Endothelial cell of umbilical vein (primary cell): ENCODE measurements at places on chromosomes 16 and 17.

GRCh38 chr17:7107012-7107754 lies 7.4 kb downstream of the ASGR2 start:
- no peak for DNase-seq

- DNase-seq = no peak
Observed at GRCh38 chr17:1498233-1498632, 5.7 kb upstream of the MYO1C start.

DNA sequence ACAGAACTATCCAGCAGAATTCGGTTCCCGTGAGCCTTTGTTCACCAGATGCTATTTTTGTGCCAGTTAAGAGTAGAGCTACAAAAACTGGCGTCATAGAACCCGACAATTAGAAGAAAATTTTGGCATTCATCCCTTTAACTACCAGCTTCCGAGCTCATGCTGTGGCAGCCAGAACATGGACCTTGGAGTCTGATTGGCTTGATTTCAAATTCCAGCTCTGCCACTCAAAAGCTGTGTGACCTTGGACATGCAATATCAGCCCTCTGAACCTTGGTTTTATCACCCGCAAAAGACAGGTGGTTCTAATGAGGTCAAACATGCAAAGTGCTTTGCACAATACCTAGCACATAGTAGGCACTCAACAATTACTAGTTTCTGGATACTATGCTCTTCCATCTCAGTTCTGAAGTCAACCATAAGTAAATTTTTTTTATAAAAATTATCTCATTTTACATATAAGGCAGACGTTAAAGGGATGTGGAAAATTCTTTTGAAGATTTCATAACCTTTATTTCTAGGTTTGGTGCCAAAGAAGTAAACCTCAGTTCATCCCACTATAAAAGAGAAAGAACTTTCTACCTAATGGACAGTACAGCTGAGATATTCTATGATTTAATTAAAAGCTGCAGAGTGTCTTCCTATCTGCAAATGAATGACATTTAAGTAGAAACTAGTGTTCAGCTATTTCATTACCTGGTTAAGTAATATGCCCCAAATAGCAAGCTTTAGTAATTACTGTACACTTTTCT lies 331.5 kb downstream of the HAPSTR1 start:
- DNase-seq = no peak

DNA sequence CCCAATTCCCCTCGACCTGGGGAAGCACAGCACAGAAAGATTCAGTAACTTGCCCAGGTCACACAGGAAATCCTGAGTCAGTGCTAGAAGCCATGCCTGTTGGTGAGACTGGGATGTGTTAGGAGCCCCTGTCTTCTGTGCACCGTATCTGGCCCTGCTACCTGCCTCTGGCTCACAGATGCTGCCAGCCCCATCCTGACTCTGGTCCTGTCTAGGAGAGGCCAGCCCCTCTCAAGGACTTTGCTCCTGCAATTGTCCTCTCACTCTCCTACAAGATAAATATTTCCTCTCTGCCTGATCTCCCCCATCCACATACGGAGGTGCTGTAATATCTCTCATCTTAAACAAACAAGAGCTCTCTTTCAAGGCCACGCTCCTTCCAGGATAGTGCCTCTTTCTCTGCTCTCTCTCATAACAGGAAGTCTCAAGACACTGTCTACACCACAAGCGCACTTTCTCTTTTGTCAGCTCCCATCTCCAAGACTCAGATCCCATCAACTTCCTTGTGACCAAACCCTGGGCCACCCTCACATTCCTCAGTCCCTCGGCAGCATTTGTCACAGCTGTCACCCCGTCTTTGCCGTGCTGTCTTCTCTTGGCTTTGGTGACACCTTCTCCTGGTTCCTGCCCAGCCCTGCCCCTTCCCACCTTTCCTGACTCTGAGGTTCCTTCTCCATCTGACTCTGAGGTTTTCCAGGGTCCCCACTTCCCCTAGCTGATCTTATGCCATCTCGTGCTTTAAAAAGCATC lies 1.9 kb downstream of the SLC13A2 start:
- DNase-seq = no peak

DNA sequence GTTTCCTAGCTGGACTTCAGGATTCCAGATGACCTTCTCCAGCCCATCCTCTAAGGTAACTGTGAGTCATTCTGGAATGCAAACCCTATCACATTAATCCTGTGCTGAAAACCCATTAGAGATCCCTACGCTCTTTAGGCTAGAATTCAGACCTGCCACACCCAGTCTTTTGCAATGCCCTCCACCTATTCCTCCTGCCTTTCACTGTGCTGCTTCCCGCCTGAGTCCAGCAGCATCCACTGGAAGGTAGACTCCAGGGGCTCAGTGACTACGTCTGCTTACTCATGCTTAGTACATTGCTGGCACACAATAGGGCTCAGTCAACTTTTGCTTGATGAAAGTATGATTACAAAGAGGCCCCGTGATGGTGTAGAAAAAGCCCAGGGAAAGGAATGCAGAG lies 121.1 kb downstream of the SPACA3 start:
- DNase-seq = no peak

DNA sequence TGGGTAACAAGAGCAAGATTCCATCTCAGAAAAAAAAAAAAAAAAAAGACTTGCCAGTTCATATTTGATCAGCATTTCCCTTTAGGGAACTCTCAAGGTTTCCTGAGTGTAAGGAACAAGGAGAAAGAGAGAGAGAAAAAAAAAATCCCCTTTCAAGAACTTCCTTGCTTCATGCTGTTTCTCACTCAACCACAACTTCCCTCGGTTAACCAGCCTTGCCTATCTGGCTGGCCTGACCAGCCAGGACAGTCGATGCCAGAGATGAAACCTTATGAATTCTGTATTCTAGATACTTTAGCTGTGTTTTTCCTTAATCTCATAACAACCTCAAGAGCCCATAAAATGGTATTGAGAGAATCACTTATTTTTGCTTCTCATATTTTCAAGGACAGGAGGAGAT lies 2.6 kb upstream of the N4BP1 start:
- DNase-seq = no peak
